Activated CD8-positive, alpha-beta memory T cell treated with anti-CD3 and anti-CD28 coated beads for 1 hour (primary cell): ENCODE measurements at places on chromosomes 1 and 21.
A peak's percentile ranks its signal among the peaks of the same experiment; 100 is the strongest.

- no peak for DNase-seq
These were observed 14.3 kb upstream of the GPR157 start for GRCh38 chr1:9143250-9143649.

DNA sequence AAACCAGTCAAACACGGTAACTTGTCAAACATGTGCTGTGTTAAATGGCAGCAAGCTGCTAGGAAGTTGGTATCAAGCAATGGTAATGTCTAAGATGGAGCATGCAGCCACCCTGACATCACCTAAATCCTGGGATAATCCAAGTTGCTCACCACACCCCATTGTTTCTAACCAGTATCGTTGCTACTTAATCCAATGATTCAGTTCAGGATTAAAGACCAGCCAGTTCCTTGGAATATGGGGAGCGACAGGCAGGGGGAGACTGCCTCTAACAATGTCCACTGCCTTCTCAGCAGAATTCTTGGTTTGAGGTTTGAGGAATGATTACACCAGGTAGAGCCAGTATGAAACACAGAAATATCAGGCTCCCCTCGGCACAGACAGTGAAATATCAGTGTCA lies 122.1 kb upstream of the IFFO2 start:
- DNase-seq, result no peak

DNA sequence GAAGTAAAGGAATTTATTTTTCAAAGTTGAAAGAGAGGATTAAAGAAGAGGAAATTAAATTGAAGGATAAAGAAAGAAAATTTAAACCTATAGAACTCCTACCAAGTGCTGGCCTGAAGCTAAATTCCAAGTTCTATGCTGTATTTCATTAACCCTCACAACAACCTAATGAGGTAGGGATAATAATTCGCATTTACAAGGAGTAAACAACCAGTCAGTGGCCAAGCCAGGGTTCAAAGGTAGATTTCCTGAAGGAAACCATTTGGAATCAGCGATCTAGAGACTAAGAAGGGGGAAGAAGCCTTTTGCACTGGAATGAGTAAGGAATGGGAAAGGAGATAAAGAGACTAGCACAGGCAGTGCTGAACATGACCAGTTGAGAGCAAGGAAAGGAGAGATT lies 265.8 kb upstream of the ST6GALNAC5 start:
- no peak for DNase-seq

DNA sequence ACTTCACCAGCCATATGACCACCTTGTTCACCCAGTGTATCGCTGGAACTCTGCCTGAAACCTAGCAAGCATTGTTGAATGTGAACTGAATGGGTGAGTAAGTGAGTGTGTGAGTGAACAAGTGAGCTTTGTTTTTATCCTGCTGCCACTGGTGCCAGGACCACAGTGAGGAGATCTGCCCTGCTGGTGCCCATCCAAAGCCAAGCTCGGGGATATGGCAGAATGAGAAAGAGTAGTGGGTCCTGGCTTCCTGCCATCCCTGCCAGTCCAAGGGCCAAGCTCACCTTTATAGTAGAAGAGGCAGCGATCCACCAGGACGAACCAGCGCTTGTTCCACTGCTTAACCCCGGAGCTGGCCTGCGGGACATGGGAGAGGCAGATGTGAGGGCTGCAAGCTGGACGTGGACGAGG lies 53.4 kb upstream of the GOLT1A start:
- no peak for DNase-seq

GRCh38 chr21:38467374-38467773 lies 30.9 kb downstream of the ERG start:
- DNase-seq, result no peak

GRCh38 chr1:224544346-224545110 lies 71.6 kb upstream of the CNIH3 start:
- DNase-seq, result no peak

GRCh38 chr1:21292984-21293536 lies 2.8 kb upstream of the ECE1 start:
- DNase-seq, result no peak

DNA sequence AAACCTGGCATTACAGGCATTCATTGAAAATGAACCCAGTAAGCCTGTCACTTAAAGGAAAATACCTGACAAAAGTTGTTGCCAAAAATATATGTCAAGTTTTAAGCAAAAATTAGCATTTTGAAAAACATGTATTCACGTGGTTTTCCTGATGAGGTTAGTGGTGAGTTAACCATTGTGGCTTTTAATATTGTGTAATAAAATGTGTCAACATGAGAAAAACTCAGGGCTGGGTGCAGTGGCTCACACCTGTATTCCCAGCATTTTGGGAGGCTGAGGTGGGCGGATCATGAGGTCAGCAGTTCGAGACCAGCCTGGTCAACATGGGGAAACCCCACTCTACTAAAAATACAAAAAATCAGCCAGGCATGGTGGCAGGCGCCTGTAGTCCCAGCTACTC lies 731.4 kb downstream of the KCNT2 start:
- no peak for DNase-seq

GRCh38 chr1:20948101-20948500 lies 161.0 kb upstream of the HP1BP3 start:
- no peak for DNase-seq

DNA sequence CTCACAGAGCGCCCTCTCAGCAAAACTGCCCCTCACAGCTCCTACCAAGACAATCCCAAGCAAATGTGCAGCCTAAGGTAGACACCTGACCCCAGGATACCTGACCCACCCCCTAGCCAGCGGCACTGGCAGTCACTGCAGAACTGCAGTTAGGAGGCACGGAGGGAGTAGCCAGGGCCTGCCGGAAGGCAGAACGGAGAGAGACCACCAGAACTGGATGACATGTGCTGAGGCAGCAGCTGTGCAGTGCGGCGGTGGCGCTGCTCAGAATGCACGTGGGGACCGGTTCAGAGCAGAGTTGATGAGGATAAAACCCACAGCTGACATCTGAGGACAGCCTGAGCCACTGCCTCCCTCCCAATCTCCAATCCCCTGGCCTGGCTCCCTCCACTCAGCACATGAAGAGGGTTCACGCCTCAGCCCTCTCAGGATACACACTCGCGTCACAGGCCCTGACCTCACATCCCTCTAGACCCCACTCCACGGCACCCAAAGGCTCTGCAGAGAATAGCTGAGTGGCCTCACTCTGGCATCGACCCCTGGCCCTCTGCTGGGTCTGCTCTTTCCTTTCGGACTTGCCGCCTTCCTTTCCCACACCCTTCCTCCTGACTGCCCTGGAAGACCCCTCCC lies 29.6 kb downstream of the UBE2G2 start:
- DNase-seq, result no peak

GRCh38 chr1:99638853-99639252 lies 7.1 kb upstream of the PALMD start:
- no peak for DNase-seq

- no peak for DNase-seq
These were observed 45.1 kb downstream of the FASLG start for GRCh38 chr1:172704001-172704400.

GRCh38 chr1:171788696-171789095 lies 7.2 kb downstream of the METTL13 start:
- DNase-seq, result no peak

- DNase-seq, result no peak
These were observed 486 bp downstream of the SLC27A3 start for GRCh38 chr1:153775458-153776327.

GRCh38 chr1:216732121-216732520 lies 8.9 kb upstream of the ESRRG start:
- DNase-seq, result no peak

DNA sequence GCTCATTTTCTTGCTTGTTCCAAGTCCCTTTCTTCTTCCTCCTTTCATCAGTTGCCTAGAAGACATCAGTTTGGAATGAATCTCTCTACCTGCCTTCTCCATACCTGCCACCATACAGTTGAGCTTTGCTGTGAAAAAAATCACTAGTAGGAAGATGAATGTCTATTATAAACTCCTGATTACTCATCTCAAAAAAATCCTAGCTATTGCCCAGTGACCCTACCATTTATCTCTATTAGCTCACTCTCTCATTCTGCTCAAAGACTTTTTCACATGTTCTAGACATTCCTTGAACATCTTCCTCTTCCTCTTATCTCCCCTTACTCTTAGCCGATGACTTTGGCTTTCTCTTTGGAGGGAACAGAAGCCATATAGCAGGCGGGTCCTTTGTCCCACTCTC lies 49.7 kb upstream of the HMGB4 start:
- DNase-seq, result no peak

GRCh38 chr1:44700573-44700972 lies 26.1 kb downstream of the ARMH1 start:
- DNase-seq, result no peak

DNA sequence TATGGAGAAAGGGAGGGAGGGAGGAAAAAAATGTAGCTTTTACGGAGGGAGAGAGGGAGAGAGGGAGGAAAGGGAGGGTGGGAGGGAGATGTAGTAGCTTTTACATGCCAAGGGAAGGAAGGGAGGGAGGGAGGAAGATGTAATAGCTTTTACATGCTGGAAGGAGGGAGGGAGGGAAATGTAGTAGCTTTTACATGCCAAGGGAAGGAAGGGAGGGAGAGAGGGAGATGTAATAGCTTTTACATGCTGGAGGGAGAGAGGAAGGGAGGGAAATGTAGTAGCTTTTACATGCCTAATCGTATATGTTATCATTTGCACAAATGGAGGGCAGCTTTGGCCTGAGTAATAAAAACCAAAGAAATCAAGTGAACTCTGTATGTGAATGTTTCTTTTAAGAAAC lies 35.6 kb downstream of the EEIG2 start:
- DNase-seq, result no peak

GRCh38 chr1:55363268-55363667 lies 148.1 kb upstream of the USP24 start:
- DNase-seq, result no peak

DNA sequence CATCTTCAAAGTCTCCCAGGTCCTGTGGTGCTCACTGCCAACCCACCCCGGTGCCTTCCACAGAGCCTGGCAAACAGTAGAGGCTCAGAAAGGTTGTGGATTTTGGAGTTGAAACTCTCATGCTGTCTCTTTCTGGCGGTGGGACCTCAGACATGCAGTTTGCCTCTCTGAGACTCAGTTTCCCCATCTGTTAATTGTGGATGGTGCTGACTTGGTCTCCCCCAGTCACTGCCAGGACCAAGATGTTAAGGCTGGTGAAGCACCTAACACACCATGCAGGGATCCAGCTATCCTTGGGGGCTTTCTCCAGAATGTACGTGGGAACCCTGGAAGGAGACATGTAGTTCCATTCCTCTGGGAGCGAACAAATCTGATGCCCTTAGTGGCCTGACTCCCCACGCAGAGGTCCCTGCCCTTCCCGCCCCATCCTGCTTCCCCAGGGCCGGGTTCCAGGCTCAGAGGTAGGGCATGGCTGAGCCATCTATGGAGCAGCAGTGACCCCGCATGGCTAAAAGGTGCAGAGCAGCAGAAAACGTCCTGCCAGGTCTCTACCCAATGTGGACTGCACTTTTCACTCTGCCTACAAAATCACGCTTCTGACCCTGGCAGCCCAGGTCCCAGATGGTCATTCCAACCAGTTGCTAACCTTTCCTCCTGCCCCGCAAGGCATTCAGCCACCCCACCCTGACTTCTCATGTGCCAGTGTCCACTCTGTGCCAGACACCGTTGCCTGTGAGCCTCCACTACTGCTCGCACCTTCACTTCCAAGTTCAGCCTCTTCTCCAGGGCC lies 9.2 kb upstream of the TTC22 start:
- DNase-seq, result peak; percentile 24

- no peak for DNase-seq
These were observed 24.2 kb downstream of the PTPRU start for GRCh38 chr1:29260531-29260930.

DNA sequence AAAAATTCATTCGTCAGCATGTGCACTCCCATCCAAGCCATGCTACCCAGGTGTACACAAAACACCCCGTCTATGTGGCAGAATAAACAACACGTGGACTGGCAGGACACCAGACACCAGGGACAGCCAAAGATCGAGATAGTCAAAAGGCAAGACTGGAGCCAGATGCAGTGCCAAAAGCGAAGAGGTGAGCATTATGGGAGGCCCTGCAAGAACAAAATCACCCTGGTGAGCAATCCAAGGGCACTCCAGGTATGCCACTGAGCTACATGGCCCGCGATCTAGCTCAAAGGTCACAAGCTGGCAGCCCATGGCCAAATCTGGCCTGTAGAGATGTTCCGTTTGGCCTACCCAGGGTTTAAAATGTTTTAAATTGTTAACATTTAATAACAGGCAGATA lies 33.7 kb downstream of the PLPP3 start:
- no peak for DNase-seq

GRCh38 chr1:94678202-94678848 lies 136.8 kb upstream of the F3 start:
- no peak for DNase-seq

GRCh38 chr21:42459082-42459460 lies 37.0 kb downstream of the RSPH1 start:
- no peak for DNase-seq

DNA sequence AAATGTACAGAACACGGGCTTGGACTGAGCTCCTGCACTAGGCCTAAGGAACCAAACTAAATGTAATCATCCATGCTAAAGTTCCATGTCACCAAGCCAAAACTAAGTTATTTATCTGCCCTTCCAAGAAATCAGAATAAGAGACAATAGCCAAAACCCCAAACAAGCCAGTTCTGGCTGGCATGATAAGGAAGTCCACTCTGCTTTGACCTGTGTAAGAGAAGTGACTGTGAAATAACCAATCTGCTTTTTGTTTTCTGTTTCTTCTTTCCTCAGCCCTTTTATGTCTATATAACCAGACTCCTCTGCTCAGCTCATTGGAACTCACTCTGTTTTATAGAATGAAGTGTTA lies 15.1 kb downstream of the PLPPR5 start:
- DNase-seq, result no peak

DNA sequence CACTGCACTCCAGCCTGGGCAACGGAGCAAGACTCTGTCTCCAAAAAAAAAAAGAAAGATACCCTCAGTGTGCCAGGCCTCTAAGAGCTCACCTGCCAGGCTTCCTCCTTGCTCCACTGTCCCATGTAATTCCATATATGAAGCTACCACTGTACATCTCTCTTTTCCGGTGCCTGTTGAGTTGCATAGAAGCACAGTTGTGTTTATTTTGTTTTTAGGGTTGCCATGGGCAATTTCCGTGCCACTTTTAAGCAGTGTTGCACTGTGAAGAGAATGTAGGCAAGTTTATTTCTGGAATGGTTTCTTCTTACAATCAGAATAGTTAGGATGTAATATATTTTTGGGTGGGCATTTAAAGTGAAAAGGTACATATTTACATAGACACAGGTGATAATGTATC lies 23.3 kb downstream of the MR1 start:
- no peak for DNase-seq

- no peak for DNase-seq
These were observed 138.2 kb downstream of the ZNF326 start for GRCh38 chr1:90133133-90133532.
